ENCODE measurements at places on chromosomes 6 and 20. TPM values are rescaled to one million over a fixed set of nuclear protein-coding genes. Genes with fewer than 3 reads are reported as not detected.

GRCh38 chr6:12969966-12970365 lies 253.4 kb downstream of the PHACTR1 start:
- DNase-seq: no peak

TSBP1 gene
- under 0.01 TPM for total RNA-seq

SNAI1 gene
- total RNA-seq: 1.3 TPM

- DNase-seq: no peak
Observed at GRCh38 chr6:49052901-49053300, 410.2 kb downstream of the MMUT start.

GJA10 gene
- total RNA-seq: not detected

DNA sequence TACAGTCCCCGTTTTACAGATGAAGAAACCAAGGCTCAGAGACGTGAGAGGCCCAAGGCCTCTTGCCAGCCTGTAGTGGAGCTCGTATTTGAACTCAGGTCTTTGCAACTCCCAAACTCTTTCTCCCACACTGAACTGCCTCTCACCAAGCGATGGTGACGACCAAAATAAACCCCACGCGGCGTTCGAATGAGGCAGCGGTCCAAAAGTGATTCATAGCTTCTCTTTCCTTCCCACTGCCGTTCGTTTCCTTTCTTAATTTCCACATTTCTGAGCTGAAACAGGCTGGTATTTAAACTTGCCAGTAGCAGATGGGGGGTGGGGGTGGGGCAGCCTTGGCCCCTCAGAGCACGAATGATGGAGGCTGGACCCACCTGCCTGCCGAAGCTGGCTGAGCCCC lies 252.9 kb upstream of the KCNG1 start:
- peak; percentile 4 for DNase-seq

- DNase-seq: no peak
Observed at GRCh38 chr6:50899306-50899870, 80.7 kb downstream of the TFAP2B start.

DNA sequence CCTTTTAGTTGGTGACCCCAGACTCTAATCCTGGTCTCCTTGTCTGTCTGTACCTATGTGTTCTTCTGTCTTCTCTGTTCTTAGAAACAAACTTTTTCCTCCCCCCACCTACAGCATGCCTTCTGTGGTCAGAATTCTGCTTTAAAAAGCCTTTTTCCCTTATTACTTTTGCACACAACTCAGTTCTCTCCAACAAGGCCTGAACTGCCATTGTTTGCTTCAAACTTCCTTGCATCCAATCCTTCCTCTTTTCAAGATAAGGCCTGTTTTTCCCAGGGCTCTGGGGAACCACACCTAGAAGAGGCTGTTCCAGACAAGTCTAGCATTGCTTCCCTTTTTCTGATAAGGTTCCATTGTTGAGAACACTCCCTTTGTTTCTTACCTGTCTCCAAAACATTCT lies 22.2 kb upstream of the NCOA3 start:
- DNase-seq: no peak

DNA sequence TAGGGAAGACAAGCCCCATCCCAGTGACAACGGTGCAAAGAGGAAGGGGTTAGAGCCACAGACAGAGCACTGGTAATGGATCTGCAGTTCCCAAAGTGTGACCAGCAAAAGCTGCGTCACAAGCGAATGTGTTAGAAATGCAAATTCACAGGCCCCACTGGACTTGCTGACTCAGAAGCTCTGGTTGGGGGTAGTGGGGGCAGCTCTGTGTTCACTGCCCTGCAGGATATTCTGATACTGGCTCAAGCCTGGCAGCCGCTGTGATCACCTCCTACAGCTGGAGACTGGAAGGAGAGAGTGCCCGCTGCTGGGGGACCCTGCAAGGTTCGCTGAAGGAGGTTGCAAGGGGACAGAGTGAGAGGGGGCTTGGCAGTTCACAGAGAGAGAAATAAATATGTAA lies 179.7 kb upstream of the CDH4 start:
- DNase-seq: no peak

PGK2 gene
- not detected for total RNA-seq

DNA sequence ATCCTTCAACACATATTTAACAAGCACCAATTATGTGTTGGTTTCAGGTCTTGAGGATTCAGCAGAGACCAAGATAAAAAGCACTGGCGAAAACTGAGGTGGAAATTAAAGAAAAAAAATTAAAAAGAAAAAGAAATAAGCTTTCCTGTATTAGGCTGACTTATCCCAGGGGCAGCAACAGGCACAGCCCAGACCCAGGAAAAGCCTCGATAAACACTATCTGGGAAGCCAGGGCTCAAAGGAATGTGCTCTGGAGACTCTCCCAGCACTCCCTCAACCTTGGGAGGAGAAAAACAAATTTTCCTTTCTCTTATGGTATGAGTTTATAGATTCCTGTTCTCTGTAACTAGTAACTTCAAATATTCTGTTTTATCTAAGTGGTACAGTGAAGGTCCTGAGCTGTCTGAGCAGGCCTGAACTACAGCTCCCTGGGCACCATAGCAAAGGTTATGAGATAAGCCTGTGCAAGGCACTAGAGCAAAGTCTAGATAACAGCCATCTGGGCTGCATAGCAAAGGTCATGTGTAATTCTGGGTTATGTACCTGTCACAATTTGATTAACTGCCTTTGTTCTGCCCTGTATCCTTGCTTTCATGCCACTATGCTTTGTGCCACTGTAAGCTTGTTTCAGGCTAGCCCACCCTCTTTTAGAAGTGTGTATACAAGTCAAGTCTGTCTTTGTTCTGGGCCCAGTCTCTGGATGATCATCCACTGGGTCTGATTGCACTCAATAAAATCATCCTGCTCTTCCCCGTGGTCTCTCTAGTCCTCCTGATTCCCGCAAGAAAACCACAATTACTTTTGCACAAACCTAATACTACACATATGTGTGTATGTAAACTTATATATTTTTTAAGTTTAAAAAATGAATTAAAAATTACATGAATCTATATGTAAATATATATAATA lies 54.0 kb downstream of the IL22RA2 start:
- no peak for DNase-seq

GRCh38 chr6:25217302-25217701 lies 61.9 kb upstream of the CARMIL1 start:
- no peak for DNase-seq

DNA sequence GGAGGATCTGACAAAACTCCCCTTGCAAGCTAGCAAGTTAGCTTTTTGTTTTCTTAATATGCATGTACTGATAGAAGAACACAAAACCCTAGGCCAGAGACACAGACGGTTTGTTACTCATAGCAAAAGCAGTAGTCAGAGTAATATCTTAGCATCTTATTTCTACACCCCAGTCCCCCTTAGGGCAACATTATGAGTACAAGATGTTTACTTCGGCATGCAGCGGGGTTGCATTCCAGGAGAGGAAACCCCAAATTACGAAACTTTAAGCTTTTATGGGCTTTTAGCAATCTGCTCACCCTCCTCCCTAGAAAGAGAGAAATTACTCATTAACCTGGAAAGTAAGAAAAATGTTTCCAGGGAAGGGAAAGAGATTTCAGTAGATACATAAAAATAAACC lies 1286.9 kb downstream of the EPHA7 start:
- DNase-seq: peak; percentile 43

- DNase-seq: no peak
Observed at GRCh38 chr20:46137816-46138215, 19.7 kb downstream of the CD40 start.

DNA sequence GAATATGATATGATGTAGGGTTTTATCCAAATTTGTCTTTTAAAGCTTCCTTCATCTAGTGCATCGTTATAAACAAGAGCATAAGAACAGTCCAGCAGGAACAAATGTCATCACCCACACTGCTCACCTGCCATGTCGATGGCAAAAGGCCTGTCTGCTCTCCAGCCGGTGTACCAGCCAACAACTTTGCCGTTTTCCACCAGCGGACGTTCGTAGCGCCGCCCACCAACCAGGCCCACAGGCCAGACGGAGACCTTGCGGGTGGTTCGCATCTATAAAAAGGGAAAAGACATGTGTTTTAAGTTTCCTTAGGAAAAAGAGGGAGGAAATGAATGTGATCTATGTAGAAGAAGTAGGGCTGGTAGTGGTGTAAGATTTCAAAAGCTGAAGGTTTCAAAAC lies 62.9 kb downstream of the B3GAT2 start:
- DNase-seq: no peak

PBOV1 gene
- not detected for total RNA-seq

ELOVL2 gene
- total RNA-seq: 1.6 TPM

- no peak for DNase-seq
Observed at GRCh38 chr6:155183095-155183494, 80.7 kb upstream of the CLDN20 start.

CLVS2 gene
- not detected for total RNA-seq

GRCh38 chr6:63998991-63999390 lies 363.4 kb downstream of the PHF3 start:
- DNase-seq: no peak

DNA sequence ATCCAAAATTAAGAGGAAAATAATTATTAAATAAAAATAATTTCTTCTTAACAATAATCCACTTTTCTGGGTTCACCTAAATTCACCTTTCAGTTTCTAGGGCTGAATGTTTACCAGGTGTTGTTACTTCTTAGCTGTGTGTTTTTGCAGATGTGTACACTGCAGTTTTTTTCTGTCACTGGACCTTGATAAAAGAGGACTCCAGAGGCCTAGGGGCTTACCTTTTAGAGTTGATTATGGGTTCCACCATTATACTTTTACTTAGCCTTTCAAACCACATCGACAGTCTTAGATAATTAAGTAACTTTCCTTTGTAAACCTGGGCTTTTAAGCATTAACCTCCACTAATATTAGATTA lies 766.5 kb downstream of the BCKDHB start:
- no peak for DNase-seq

DNA sequence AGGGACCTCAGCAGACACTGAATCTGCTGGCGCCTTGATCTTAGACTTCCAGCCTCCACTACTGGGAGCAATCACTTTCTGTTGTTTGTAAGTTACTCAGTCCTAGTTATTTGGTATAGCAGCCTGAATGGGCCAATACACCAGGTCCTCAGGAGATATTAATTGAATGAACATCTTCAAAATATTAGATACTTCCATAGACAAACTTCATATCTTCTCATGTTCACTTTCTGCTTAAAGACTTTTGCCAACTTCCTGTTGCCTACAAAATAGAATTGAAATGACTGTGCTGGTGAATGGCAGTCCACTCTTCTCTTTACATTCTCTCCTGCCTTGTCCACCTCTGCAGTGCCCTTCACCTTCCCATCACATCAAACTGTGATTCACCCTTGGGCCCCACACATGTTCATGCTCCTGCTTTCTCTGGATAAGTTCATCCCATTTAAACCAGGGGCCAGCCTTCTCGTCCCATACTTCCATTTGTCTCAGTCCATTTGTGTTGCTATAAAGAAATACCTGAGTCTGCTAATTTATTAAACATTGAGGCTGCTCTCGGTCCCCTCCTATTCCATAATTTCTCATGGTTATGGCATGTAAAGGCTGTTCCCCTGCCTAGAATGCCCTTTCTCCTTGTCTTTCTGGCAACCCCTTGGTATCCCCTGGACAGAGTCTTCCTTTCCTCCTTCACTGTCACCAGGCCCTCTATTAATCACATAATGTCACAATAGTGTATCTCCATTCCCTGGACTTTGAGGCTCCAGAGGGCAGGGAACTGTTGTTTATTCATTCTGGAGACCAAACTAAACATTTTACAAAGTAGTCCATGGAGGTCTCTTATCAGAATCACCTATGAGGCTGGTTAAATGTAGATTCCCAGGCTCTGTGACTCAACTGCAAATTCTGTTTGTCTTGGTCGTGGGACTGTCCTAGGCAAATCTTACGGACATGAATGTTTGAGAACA lies 148.3 kb upstream of the TMEM170B start:
- no peak for DNase-seq

DNA sequence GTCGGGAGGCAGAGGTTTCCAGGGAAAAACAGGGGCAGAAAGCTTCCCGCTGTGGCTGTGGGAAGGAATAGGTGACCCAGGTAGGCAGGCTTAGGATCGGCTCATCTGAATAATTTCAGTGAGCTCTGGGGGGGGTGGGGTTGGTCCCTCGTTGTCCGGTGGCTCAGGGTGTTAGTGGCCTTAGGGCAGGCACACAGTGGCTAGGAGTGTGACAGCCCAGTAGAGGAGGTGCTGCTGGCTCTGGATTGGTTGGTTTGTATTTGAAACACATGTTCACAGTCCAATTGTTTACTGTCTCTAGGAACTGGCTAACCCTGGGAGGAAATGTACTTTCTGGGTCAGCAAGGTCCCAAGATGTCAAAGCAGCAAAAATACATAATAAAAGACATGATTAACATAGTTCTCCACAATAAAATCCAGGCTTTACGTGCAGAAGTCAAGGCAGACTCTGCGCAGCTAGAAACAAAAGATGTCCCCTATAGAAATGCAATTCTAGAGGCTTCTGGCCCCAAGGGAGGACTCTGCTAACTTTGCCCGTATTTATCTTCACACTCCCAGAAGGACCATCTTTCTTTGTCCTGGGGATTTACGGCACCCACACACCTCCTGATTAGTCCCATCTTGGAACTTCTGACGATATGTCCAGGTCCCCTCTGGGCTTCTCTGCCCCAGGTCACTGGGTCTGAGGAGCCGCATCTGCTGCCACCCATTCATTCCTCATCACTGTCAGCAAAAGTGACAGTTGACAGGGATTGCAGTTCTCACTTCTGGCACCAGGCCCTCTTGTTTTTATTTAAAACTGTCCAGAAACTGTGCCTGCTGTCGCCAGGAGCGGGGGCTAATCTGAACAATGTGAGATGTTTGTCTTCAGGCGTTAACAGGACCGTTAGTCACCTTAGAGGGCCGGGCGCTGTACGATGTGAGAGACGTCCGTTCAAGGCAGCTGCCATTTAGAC lies 18.7 kb downstream of the MOCS3 start:
- DNase-seq: no peak

- no peak for DNase-seq
Observed at GRCh38 chr20:47705497-47705856, 79.8 kb downstream of the SULF2 start.

GRCh38 chr6:7142228-7142801 lies 34.6 kb downstream of the RREB1 start:
- DNase-seq: no peak

DNA sequence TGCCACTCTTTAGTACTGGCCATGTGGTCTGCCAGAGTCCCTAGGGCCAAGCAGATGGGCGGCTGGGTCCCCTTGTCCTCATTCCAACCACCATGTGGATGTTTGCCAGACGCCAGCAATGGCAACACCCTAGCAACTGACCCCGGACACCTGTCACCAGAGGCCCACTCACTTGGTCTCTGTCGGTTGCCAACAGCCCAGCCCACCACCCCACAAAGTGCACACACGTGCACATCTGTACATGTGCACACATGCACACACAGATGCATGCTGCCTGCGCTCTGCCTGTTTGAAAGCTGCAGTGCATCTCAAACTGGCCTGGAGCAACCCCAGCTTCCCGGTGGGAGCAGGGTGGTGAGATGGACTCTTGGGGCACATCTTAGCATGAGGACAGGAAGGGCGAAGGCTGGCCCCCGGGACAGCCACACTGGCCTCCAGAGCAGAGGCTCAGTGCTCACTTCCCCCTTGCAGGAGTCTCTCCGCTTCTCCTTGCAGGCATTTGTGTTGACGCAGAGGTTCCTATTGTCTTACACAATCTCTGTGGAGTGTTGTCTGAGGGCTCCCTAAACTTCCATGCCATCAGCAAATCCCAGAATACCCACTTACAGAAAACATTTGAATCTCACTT lies 54.0 kb downstream of the PSMG4 start:
- DNase-seq: no peak
